A549 treated with dexamethasone at 1 μM for 4 hours (cell line): ENCODE measurements at places on chromosomes 6 and 20. TPM values are rescaled to one million over a fixed set of nuclear protein-coding genes. Genes with fewer than 3 reads are reported as not detected.

The TPD52L2 gene
- total RNA-seq: 125 to 135 TPM (median 132 TPM) in 5 replicates

The PTCRA gene
- not detected in 5 replicates for total RNA-seq

The ADGRF5 gene
- total RNA-seq: 0.01 TPM in 1 of 5 replicates, not detected in the others

The OXT gene
- total RNA-seq: not detected in 5 replicates

The CFB gene
- total RNA-seq: 1.4 to 2.1 TPM (median 1.6 TPM) in 5 replicates

The ADGB gene
- not detected in 5 replicates for total RNA-seq

The SCGN gene
- 0.20 to 0.39 TPM (median 0.28 TPM) in 4 of 5 replicates, not detected in the other for total RNA-seq

The C20orf202 gene
- total RNA-seq: 0.05 to 0.08 TPM (median 0.07 TPM) in 3 of 5 replicates, not detected in the others

The PAK5 gene
- total RNA-seq: not detected in 5 replicates

The TREML1 gene
- not detected in 5 replicates for total RNA-seq

The SLC9A8 gene
- 6.4 to 9.9 TPM (median 8.7 TPM) in 5 replicates for total RNA-seq

The DSN1 gene
- 21.5 to 26.0 TPM (median 24.1 TPM) in 5 replicates for total RNA-seq

The SPATA25 gene
- 0.34 to 0.57 TPM (median 0.49 TPM) in 4 of 5 replicates, not detected in the other for total RNA-seq

The TREM1 gene
- total RNA-seq: 0.12 to 0.54 TPM (median 0.25 TPM) in 5 replicates

The RFX6 gene
- not detected in 5 replicates for total RNA-seq

The OR2H2 gene
- total RNA-seq: not detected in 5 replicates

The SLC22A16 gene
- not detected in 5 replicates for total RNA-seq

The PPIL6 gene
- total RNA-seq: 3.4 to 4.8 TPM (median 4.6 TPM) in 5 replicates

The ACOT13 gene
- total RNA-seq: 19.3 to 32.2 TPM (median 26.1 TPM) in 5 replicates

The CD24 gene
- total RNA-seq: 238 to 374 TPM (median 349 TPM) in 5 replicates

The LAMA4 gene
- 1.3 to 1.9 TPM (median 1.4 TPM) in 5 replicates for total RNA-seq

The MRAP2 gene
- total RNA-seq: 1.0 to 1.9 TPM (median 1.5 TPM) in 5 replicates
